G401 (cell line): ENCODE measurements at places on chromosomes 16 and 17. TPM values are rescaled to one million over a fixed set of nuclear protein-coding genes. Genes with fewer than 3 reads are reported as not detected.

The SBK1 gene
- 3.4 and 4.7 TPM in 2 replicates for total RNA-seq

DNA sequence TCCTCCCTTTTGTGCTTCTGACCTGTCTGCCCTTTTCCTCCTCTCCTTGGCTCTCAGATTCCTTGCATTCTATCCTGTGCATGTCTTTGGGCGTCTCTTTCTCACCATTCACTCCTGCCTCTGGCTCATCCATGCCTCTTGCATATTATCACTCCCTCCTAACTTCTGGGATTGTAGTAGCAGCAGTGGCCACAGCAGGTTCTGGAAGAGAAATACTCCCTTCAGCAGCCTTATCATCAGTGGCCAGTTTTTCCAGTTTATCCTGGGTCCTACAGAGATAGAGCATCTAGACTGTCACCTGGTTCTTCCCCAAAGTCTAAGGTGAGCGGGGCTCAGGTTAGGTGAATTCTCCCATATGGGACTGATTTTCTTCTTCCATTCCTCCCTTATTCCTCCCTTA is 354.0 kb upstream of the CCL2 start:
- no peak for DNase-seq

DNA sequence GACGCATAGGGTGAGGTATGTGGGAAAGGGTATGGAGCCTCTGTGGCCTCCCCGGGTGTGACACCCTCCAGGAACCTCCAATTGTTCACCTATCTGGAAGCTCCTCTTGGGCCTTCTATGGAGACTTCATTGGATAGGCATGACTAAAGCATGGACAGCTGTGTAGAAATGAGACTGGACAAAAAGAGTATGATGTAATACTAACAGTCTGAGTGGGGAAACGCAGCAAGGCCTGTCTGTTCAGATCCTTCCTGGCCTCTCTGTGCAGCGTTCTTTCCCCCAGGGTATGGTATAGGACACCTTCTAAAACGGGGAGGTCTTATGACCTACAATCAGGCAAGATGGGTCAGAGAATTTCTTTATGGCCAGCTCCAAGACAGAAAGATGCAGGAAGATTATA is 30.7 kb upstream of the CCNF start:
- DNase-seq, result no peak

The WNT9B gene
- total RNA-seq, result not detected in 2 replicates

GRCh38 chr16:80433623-80434022 is 107.2 kb upstream of the DYNLRB2 start:
- DNase-seq, result no peak

The CDH8 gene
- not detected in 2 replicates for total RNA-seq

DNA sequence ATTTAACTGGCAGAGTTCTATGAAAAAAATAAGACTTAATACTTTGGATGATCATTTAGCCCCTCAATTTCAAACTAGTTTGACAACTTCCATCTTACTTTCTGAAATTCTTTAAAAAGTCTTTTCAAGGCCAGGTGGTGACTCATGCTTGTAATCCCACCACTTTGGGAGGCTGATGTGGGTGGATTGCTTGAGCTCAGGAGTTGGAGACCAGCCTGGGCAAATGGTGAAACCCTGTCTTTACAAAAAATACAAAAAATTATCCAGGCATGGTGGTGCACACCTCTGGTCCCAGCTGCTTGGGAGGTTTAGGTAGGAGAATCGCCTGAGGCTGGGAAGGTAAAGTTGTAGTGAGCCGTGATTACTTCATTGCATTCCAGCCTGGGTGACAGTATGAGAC is 154.4 kb downstream of the TANC2 start:
- DNase-seq, result no peak

DNA sequence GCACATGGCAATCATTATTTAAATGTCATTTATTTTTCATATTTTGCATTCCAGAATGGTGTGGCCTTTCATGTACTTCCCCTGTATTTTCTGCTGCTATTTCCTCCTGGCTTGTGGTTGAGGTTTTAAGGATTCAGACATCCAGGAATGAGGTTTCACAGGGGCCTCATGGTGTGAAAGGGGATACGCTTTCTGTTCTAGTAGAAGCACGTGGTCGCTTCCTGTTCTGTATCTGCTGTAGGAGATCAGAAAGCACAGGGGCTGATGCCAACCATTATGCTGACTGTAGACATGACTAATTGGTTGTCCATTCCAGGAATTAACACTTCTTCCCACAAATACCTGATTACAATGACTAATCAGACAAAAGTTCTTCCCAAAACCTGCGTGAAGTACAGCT is 405.9 kb downstream of the SHISA9 start:
- DNase-seq, result no peak

DNA sequence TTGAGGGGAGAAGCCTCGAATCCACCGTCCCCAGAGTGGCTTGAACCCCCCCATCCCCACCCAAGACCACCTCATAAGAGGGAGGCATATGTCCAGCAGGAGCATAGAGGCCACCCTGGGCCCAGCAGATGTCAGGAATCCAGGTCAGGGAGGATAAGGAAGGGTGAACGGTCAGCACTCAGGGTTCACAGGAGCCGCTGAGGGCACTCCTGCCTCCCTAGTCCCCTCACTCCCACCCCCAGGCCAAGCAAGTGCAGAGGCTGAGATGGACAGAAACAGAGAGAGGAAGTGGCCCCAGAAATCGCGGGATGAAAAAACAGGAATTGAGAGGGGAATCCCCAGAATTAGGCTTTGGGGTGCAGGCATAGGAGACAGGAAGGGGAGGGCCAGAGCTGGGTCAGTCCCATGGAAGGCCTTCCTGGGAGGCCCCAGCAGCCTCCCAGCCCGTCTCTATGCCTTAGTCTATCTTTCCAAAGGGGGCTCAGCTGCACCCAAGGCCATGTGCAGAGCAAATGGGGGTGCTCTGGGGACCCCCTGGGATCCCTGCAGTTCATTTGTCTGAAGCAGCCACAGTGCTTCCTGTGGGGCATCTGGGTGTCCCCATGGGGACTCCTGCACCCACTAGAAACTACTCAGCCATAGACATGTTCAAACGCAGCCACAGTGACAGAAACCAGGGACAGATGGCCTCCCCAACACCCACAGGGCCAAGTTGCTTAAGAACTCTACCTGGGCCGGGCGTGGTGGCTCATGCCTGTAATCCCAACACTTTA is 1.7 kb downstream of the CMTM3 start:
- DNase-seq, result no peak
